Testis (tissue), 5 donors: ENCODE measurements at places on chromosomes 3 and 15. TPM values are rescaled to one million over a fixed set of nuclear protein-coding genes. Genes with fewer than 3 reads are reported as not detected.
A peak's percentile ranks its signal among the peaks of the same experiment; 100 is the strongest.

DNA sequence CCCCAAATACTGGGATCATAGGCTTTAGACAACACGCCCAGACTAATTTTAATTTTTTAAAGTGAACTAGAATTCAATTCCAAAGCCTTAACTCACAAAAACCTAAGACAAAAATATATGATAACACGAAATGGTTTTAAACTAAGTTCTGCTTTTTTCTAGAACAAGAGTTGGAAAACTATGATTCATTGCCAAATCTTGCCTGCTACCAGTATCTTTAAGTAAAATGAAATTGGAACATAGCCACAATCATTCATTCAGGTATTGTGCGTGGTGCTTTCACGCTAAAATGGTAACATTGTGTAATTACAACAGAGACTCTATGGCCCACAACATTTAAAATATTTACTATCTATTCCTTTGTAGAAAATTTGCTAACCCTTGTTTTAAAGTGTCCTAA lies 488.0 kb upstream of the ZNF385D start:
- DNase-seq = no peak

DNA sequence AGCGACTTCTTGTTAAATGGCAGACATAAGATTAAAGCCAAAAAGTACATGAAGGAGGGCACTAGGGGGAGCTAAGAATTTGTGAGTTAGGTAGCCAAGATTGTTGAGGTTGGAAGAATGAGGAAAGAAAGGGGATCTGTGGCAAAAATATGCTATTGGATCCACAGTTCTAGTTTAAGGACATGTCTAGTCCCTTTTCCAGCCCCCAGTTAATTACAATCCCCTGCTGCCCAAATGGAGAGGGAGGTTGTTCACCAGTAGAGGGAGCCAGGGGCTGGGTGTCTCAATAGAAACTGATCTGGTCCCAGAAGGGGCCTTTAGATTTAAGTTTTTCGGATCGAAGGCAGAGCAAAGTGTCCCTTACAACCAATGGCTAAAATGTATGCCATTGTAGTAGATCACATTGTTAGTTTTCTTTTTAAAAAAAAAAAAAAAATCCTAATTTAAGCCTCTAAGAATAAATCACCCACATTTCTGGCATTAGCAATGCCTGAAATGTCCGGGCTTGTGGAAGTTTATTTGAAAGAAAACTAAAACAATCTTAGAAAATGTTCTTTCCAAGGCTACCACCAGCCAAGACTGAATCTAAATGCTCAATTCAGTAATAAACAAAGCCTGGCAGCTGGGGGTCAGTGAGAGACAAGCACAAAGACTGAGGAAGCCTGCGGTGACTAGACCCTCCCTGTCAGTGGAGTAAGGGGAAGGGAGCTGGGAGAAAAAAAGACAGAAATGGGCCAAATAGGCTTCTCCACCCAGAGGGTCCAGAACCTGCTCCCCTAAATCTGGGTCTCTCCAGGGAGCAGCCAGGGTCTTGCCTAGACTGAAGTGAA lies 7.1 kb downstream of the COL8A1 start:
- peak; percentile 30 for DNase-seq

DAPK2 gene
- polyA plus RNA-seq = 5.9 TPM

DNA sequence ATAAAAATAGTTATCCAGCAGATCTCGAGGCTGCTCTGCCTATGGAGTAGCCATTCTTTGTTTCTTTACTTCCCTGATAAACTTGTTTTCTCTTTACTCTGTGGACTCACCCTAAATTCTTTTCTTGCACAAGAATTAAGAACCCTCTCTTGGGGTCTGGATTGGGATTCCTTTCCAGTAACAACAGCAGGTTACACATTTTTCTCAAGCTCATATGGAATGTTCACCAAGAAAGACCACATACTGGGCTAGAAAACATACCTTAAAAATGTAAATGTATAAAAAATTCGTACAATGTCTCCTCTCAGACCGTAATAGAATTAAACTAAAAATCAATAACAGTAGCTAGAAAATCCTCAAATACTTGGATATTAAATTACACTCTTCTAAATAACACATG lies 299.2 kb downstream of the CNTN3 start:
- no peak for DNase-seq

GRCh38 chr3:8070011-8070410 lies 431.6 kb upstream of the LMCD1 start:
- no peak for DNase-seq

GRCh38 chr3:179606534-179607085 lies 2.0 kb downstream of the NDUFB5 start:
- DNase-seq = no peak

ISLR gene
- polyA plus RNA-seq = 73.7 TPM

TAMM41 gene
- 14.5 TPM for polyA plus RNA-seq

DNA sequence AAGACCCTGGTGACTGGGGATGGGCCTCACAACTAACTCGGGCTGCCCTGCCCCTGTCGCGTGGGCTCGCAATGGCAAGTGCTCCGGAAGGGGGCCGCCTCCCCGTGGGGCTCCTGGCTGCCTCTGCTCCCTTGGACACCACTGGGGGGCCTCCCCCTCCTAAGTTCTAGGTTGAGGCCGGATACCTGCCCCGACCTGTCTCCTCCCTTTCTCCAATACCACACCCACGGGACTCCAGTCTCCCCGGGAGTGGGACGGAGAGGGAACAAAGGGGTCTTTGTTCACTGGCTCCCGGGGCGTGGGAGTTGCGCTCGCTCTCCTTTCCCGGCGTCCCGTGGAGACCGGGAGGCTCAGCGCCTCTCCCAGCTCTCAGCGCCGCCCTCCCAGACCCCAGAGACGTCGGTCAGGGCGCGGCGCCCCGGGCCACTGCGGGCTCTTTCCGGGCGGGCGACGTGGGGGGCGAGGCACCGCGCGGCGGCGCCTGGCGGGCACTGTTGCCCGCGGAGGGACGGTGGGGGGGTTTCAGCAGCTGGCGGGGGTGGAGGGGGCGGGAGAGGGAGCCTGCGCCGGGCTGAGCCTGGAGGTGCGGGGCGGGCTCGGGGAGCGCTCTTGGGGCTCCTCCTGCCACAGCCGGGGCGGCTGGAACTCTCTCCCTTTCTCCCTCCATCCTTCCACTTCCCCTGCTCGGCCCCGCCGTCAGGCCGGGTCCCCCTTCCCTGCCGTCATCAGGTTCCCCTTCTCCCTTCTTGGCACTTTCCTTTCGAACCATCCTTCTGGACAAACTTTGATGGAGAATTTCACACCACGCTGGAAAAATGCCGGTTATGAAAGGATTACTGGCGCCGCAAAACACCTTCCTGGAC lies at the start of gene KCNH8:
KCNH8 (plus strand) TSS at position 606 of the 863 bp plus-strand sequence; CDS start at position 816, 210 bp downstream.
- DNase-seq = peak; percentile 72

GRCh38 chr15:92636908-92637481 lies 18.6 kb downstream of the FAM174B start:
- no peak for DNase-seq

SHC4 gene
- polyA plus RNA-seq = 22.7 TPM

SLC9C1 gene
- polyA plus RNA-seq = 20.0 TPM

DNA sequence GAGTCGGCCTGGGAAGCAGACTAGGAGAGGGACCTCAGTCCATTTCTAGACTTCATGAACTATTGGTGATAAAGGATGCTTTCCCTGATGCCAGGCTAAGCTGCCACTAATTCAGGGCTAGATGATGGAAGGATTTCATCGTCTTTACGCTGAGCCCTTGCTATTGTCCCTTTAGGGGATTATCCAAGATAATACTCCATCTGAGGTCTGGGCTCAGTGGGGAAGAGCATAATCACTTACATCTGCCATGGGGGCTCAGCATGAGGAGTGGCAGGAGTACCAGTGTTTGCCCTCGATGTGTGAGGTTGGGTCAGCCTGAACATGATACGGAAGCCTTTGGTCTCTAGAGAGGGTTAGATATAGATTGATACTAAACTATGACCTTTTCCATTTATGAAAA lies 47.3 kb downstream of the PTPRG start:
- DNase-seq = no peak

GRCh38 chr3:124920718-124921117 lies 13.8 kb downstream of the MUC13 start:
- DNase-seq = no peak

- no peak for DNase-seq
Measured at GRCh38 chr3:51382076-51382745, 2.9 kb upstream of the MANF start.

- no peak for DNase-seq
Measured at GRCh38 chr3:29426302-29427226, 145.7 kb downstream of the RBMS3 start.

DNA sequence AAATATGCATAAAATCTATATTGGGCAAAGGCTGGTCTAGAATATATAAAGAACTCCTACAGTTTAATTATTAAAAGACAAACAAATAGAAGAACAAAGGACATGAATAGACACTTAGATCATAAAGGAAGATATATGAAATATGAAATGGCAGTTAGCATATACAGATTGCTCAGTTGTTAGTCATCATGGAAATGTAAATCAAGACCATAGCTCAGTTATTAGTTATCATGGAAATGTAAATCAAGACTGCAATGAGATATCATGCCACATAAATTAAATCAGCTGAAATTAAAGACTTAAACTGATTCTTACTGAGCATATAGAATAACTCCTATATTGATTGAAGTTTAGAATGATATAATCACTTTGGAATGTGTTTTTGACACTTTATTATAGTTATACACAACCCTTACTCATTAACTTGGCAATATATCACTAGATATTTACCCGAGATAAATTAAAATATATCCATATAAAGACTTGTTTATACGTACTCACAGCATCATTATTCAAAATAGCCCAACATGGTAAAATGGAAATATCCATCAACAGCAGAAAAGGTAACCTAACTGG lies 45.2 kb upstream of the GOLGA8B start:
- DNase-seq = no peak

CFAP100 gene
- 74.2 TPM for polyA plus RNA-seq

CFAP91 gene
- 58.0 TPM for polyA plus RNA-seq

DNA sequence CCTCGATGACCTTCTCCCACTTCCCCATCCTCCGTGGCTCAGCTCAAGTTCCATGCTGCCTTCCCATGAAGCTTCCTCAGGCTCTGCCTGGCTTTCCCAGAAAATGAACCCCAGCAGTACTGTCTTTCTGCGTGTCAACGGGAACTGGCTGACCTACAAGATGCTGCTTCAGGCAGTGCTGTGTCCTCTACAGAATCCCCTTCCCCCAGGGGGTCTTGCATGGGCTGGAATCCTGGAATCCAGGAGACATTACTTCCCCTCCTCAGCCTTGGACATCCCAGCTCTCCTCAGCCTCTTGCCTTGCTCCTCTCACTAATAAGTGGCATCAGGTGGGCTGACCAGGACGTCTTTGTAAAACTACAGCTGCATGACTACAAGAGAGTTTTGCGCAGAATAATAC lies 5.4 kb downstream of the CCDC12 start:
- no peak for DNase-seq

ZDHHC3 gene
- polyA plus RNA-seq = 248 TPM

GRCh38 chr3:141059816-141060215 lies 8.7 kb downstream of the SPSB4 start:
- DNase-seq = no peak

NMD3 gene
- polyA plus RNA-seq = 17.5 TPM

GRCh38 chr3:156563900-156564682 lies 9.2 kb upstream of the SSR3 start:
- DNase-seq = no peak

CD200R1 gene
- 1.5 TPM for polyA plus RNA-seq

NEK10 gene
- 83.2 TPM for polyA plus RNA-seq

DPPA4 gene
- 8.8 TPM for polyA plus RNA-seq

SKOR1 gene
- polyA plus RNA-seq = 1.3 TPM

GRCh38 chr3:194745422-194746184 lies 59.9 kb downstream of the FAM43A start:
- no peak for DNase-seq

DNA sequence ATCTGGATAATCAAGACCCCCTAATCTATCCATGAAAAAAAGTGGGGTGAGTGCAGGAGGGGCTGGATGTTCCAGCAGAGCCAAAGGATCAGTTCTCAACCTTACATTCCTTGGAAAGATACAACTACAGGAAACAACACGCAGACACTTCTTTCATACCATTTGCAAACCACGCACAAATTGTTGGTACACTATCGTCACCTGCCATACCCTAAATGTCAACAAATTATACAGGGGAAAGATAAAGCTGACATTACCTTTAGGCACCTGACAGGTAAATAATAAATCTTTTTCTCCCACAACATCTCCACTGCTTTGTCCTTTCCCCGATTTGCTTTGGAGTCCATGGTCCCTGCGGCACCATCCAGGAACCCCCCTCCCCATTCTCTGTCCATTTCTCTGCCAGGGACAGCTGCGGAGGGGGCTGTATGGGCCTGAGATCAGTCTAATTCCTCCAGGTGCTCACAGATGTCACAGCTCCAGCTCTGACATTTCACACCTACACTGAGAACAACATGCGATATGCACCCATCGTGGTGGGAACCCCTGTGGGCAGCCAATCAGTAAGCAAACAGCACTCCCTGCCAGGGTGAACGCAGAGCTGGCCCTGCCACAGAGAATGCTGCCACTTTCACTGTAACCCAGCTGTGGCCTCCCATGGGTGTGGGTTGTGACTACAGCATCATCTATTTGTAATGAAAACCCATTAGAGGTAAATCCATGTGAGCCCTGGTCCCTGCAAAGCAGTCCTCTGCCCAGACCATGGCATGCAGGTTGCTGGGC lies 37.7 kb upstream of the BCL2L10 start:
- no peak for DNase-seq
